Activated CD4-positive, alpha-beta T cell treated with anti-CD3 and anti-CD28 coated beads, Interleukin-2, amount 50 U/mL, for 1 hour (primary cell): ENCODE measurements at places on chromosomes 6 and 20.

DNA sequence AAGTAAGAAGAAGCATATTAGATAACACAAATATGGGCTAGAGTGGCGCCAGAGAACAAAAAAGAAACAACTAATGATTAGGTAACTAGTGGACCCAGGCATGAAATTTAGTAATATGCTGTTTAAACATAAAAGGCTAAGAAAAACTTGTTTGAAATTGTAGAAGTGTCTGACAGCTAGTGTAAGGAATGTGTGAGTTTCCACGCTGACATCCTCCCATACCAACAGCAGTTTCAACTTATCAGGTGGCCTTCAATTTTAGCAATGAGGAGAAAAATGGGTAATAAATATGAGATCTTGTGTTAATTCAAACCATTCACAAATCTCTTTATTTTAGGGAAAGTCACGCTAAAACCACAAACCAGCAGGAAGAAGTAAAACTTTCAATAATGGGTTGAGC lies 440.2 kb upstream of the FLRT3 start:
- DNase-seq: no peak

GRCh38 chr6:11412011-11412424 lies 125.5 kb upstream of the TMEM170B start:
- no peak for DNase-seq

- no peak for DNase-seq
These were observed 107.5 kb downstream of the DTNBP1 start for GRCh38 chr6:15555101-15556038.

DNA sequence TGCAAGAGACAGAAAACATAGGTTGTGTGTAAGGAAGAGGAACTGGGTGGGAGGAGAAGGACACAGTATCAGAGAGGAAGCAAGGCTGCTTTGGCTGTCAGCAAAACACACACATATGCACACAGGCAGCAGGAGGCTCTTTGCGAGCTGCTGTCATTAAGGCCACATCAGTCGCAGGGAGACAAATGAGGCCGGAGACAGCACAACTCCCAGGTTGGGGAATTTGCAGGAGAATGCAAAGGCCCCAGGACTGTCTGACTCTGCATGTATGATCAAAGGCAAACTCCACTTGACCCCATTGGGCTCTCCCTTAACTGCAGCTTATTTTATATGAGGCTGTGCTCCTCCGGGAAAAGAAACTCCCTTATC lies 35.3 kb downstream of the METTL24 start:
- no peak for DNase-seq

- no peak for DNase-seq
These were observed 105.9 kb downstream of the GJA10 start for GRCh38 chr6:89999945-90000825.

GRCh38 chr6:101537753-101538316 lies 144.3 kb downstream of the GRIK2 start:
- DNase-seq: no peak

- DNase-seq: peak; percentile 15
These were observed 218.2 kb downstream of the OR2B2 start for GRCh38 chr6:27693766-27694546.

GRCh38 chr6:13159300-13159699 lies 169.0 kb downstream of the TBC1D7 start:
- no peak for DNase-seq

GRCh38 chr6:110683241-110683640 lies 132.0 kb downstream of the CDK19 start:
- no peak for DNase-seq

GRCh38 chr6:38248500-38249234 lies 391.1 kb downstream of the BTBD9 start:
- DNase-seq: no peak

DNA sequence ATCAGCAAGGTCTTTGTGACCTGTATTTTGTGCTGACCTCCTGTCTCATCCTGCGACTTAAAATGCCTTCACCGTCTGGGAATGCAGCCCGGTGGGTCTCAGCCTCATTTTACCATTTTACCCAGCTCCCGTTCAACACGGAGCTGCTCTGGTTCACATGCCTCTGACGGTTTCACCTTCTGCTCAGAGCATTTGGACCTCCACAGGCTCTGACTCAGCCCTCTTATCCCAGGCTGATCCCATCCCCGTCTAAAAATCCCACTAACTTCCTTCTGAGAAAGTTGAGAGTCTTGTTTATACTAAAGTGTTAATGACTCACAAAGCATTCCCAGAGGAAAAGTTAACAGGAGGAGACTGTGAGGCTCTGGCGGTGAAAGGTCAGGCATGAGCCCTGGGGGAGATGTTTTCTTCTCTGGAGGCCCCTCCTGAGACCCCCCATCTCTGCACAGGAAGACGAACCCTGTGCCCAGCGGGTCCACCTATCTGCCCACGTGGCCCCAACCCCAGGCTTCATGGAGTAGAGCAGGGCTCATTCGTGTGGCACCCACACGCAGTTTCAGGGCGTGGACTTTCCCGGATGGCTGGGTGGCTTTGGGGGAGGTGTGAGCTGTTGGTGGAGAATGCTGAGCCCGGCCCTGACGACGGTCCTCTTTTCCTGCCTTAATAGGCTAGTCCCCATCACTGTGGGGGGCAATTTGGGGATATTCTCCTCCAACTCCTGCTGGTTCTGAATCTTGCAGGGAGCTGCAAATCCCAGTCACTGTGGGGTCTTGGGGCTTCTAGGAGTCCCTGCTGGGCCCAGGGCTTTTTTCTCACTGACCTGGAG lies 3.3 kb upstream of the BIRC7 start:
- DNase-seq: no peak

DNA sequence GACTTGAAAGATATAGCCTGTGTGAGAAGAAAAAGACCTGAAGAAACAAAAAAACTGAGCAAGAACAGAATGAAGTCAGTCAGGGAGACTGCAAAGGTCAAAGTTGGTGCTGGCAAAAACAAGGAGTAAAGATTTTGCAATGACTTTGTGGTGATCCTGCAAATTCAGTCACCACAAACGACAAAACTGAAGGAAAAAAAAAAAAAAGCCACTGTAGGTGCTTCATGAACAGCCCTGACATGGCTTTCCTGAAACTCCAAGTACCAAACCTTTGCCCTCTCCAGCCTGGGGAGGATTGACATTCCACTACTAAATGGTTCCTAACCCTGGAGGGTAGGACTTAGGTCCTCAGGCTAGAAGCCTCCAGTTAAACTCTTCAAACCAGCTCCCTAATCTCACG lies 114.7 kb upstream of the BEND3 start:
- no peak for DNase-seq

- no peak for DNase-seq
These were observed 27.8 kb upstream of the SMIM28 start for GRCh38 chr6:138349891-138350290.

DNA sequence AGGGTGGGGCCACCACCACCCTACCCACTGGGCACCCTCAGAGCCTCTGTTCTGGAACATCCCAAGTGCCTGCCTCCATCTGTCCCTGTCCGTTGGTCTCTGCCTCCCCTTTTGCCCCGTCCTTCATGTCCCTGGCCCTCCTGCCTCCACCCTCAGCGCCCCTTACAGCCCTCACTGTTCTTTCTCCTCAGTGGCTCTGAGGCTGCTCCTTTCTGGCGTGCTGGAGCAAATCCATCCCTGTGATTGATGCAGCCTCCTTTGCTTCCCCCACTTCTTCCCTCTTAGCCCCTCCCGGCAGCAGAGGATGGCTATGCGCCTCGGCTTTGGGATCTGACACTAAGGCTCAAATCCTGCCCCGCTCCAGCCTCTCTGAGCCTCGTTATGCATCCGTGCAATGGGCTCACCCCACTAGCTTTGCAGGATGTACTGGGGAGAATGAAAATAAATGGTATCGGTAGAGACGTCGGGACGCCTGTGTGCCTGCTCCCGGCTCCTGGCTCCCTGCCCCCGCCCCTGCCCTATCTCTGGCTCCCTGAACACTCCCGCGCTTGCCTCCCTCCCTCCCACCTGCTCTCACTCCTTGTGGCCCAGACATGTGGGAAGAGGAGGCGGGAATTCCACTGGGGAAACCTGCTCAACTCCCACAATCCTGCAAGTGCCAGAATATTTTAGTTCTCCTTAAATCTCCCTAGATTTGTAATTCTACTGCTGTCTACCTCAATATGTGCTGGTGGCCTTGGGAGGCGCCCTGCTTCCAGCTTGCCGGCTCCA lies 13.1 kb downstream of the VSTM2L start:
- DNase-seq: no peak

DNA sequence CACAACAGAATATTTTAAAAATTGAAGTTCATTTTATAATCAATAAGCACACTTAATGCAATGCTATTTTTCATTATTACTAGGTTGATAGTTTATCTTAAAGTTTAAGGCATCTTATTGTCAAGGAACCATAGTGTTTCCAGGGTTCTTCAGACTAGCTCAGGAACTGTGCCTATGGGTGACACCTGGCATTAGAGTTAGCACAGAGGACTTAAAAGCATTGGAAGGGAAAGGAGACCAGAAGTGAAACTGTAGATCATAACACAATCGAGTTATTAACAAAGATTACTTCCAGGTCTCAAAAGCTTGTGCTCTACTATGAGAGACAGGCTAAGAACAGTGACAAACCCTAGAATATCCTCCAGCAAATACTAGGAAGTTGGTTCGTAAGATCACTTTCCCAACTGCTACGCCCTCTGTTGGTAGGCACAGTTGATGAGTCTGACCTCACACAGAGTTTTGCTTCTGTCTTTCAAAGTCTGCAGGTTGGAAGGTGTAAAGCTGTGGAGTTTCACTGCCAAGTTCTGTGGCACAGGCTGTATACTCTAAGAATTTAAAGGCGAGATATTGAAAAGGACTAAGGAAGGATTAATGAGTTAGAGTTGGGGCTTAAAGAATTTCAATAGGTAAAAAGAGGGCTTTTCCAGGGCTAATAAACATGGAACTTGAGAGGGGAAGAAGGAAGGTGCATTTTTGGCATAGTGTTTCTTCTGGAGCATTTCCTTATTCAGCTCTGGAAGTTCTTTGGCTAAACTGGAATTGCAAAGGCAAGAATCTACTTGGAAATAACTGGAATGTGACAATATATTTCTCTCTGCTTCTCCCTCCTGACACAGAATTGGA lies 531.3 kb upstream of the JAG1 start:
- DNase-seq: no peak

GRCh38 chr6:139996253-139996834 lies 621.9 kb upstream of the CITED2 start:
- DNase-seq: no peak

DNA sequence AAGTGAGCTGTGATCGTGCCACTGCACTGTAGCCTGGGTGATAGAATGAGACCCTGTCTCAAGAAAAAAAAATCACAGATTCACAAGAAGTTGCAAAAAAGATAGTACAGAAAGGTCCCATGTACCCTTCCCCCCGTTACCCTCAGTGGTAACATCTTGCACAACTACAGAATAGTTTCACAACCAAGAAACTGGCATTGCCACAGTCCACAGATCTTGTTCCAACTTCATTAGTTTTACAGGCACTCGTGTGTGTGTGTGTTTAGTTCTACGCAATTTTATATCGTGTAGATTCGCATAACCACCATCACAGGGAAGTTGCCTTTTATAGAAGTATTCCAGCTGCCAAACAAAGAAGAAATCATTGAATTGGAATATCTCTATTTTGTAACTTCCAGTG lies 19.1 kb downstream of the SPATA2 start:
- DNase-seq: no peak

- peak; percentile 8 for DNase-seq
These were observed 1.3 kb downstream of the KPNA5 start for GRCh38 chr6:116682334-116682712.
